ENCODE measurements at places on chromosomes 16 and 17.

- peak; percentile 27 for DNase-seq
Measured at GRCh38 chr17:62859146-62859545, 51.0 kb upstream of the MARCHF10 start.

GRCh38 chr16:71573387-71574094 lies 3.4 kb downstream of the TAT start:
- DNase-seq: no peak

GRCh38 chr16:13936596-13937081 lies 16.7 kb downstream of the ERCC4 start:
- peak; percentile 67 for DNase-seq

- DNase-seq: no peak
Measured at GRCh38 chr16:12901597-12902461, at the start of gene SHISA9. Gene SHISA9 (plus strand): TSS chr16:12901598.

- no peak for DNase-seq
Measured at GRCh38 chr17:17719199-17719940, 38.1 kb downstream of the RAI1 start.

DNA sequence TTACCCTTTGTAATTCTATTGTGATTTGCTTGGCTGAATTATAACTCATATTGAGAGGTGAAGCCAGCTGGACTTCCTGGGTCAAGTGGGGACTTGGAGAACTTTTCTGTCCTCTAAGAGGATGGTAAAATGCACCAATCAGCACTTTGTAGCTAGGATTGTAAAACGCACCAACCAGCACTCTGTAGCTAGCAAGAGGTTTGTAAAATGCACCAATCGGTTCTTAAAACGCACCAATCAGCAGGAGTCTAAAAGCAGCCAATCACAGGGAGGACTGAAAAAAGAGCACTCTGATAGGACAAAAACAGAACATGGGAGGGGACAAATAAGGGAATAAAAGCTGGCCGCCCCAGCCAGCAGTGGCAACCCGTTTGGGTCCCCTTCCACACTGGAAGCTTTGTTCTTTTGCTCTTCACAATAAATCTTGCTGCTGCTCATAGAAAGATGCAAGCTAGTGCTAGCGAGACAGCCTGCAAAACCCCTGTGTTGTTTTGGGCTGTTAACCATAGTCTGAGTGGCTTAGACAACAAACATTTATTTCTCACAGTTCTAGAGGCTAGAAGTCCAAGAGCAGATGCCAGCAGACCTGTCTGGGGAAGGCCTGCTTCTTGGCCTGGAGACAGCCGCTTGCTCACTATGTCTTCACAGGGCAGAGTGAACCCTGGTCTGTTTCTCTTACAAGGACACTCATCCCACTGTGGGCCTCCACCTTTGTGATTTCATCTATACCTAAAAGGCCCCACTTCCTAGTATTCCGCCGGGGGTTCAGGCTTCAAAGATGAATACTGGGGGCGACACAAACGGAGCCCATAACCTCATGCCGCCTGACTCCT lies 39.0 kb upstream of the CRISPLD2 start:
- no peak for DNase-seq

- DNase-seq: no peak
Measured at GRCh38 chr16:1097156-1097555, 1.1 kb upstream of the C1QTNF8 start.

- no peak for DNase-seq
Measured at GRCh38 chr17:76909971-76910760, 42.0 kb downstream of the MGAT5B start.

DNA sequence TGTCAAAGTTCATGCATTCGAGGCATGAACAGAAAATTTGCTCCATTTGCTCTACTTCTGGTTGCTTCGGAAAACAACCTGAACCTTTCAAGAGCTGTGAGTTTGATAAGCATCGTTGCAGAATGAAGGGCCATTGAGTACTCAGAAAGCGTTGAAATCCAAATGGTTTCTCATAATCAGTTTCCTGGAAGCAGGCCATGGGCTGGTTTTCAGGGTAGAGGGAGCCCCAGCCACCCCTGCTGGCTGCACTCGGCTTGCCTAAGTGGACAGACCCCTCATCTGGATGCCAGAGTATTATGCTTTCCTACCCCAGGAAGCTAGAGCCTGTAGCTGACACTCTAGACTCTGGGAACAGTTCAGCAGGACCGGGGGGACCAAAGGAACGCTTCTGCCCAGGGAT lies 24.4 kb downstream of the SCNN1G start:
- no peak for DNase-seq

- DNase-seq: no peak
Measured at GRCh38 chr16:87948119-87948545, 3.1 kb upstream of the BANP start.

- DNase-seq: peak; percentile 1
Measured at GRCh38 chr16:78045865-78046581, 23.7 kb downstream of the CLEC3A start.

- DNase-seq: no peak
Measured at GRCh38 chr17:1351971-1352370, 48.1 kb downstream of the YWHAE start.

GRCh38 chr16:31473264-31473984 lies 1.5 kb downstream of the TGFB1I1 start:
- DNase-seq: no peak

DNA sequence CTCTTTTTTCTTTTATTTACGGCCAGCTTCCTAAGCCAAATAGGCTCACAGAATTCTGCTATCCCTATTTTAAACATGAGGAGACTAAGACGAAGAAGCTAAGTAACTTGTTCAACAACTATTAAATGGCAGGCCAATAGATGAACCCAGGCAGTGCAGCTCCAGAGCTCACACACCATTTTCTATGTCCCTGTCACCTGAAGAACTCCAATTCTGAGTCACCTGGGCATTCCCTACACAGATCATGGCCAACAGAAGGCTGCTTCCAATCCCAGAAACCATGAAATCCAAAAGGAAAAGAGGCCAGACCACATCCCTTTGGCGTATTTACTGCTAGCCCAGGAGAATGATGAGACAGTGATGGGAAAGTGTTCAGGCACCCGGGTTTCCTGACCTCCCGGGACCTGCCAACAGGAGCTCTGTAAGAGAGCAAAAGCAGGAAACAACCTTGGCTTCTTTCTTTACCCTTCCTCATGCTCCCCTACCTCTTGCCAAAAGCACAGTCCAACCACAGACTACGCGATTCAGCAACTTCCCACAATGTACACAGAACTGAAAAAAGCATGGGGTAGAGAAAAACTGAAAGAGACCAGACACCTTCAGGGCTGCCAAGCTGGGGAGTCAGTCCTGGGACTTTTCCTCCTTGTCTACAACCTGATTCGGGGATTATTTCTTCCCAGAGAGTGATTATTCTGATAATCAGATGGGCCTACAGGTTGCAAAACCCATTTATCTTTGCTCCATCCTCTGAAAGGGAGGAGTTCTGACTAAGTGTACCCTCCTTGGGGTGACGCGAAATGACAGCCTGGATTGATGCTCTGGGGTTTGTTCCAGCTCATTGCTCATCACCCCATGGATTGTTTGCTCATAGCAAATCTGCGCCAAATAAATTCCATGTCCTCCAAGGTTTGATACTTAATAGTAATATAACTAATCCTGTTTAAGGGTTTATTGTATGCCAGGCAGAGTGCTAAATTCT lies 47.8 kb upstream of the HAS3 start:
- peak; percentile 64 for DNase-seq

DNA sequence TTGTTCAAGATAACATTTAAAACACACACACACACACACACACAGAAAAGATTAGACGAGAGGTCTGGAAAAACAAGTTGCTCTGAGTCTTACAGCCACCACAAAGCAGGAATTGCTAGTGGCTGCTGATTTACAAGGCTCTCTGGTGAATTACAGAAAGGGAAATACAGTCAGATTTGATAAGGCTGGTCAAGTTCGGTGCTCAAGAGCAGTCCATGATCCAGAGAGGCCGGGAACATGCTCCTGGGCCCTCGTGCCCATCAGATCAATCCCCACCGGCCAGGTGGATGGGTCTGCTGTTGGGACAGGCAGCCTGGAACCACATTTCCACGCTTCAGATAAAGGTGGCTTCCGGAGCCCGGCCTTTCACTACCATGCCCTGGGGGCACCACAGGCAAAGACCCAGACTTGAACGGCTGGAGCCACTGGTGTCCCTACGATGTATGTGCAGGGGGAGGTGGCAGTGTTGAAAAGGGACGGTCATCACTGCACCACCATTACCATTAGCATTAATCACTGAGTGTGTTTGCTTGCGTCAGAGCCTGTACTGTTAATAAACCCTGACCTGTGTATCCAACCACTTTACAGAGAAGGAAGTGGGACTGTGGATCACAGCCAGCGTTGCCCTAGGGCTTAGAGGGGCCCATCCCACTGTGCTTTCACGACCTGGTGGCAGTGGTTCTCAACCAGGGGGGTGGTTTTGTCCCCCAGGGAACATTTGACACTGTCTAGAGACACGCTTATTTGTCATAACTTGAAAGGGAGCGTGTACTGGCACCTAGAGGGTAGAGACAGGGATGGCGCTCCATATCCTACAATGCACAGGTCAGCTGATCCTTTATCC lies 95.1 kb downstream of the XYLT1 start:
- no peak for DNase-seq

DNA sequence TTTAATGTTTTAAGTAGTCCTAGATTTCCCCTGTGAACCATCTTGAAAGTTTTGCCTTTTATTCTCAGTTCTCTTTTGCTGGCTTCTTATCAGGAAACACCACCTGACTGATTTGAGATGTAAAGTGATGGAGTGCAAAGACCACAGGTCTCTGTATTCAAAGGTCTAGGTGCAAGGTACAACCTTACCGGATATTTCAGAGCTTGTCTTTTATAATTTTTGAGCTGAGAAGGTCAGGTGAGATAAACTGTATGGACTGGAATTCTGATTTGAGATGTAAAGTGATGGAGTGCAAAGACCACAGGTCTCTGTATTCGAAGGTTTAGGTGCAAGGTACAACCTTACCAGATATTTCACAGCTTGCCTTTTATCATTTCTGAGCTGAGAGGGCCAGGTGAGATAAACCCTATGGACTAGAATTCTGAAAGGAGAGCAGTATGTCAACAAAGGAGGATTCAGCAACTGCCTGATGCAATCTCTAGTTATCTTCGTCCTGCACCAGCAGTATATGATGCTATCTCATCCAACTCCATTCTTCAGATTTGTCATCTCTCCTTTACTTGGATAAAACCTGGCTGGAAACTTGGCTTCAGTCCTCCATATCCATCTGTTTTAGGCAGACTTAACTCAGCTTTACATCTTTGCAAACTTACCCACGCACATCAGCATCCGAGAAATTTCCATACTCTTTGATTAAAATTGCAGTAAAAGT lies 64.3 kb downstream of the CENPV start:
- no peak for DNase-seq

DNA sequence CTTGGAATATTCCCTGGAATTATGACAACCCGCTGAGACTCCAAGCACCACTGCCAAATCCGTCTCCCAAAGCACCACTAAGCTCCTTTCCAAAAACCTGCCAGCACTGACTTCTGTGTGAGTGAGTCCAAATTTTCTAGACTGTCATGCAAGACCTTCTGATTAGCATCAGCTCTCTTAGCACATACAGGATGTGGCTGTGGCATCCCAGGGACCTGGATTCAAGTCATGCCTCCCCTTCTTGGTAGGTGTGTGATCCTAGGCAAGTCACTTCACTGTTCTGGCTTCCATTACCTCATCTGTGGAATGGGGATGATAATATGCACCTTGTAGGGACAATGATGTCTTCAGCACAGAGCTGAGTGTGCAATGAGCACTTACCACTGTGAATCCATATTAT lies 38.3 kb upstream of the USP7 start:
- DNase-seq: no peak

DNA sequence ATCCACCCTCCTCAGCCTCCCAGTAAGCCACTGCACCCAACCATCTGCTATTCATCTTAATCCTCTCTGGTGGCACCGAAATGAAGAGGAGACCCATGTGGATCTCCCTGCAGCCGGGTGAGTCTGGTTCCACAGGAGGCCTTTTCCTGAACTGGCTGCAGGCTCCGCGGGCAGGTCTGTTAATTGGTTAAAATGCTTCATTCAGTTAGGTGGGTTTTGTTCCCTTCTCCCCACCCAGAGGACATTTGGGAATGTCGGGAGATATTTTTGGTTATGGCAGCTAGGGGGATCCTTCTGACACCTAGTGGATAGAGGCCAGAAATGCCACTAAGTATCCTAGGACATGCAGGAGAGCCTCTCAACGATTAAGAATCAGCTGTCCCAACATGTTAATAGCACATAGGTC lies 16.7 kb downstream of the C16orf54 start:
- DNase-seq: peak; percentile 29

DNA sequence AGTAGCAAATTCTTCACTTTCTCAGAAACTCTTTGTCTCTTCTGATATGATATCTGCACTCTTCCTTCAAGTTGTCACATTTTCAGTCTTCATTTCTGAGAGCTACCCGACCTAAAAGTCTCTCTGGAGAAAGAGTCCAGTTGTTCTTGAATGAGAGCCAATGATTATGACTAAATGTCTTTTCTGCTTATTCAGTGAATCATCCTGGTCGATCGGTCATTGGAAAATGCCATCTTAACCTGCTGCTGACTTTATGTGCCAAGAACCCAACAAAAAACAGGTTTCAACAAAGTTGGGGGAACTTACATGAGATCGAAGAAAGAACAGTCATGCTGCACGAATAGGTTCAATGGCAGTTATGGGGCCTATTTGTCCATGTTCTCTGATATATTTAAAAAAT lies 15.9 kb downstream of the SOX9 start:
- DNase-seq: peak; percentile 59

DNA sequence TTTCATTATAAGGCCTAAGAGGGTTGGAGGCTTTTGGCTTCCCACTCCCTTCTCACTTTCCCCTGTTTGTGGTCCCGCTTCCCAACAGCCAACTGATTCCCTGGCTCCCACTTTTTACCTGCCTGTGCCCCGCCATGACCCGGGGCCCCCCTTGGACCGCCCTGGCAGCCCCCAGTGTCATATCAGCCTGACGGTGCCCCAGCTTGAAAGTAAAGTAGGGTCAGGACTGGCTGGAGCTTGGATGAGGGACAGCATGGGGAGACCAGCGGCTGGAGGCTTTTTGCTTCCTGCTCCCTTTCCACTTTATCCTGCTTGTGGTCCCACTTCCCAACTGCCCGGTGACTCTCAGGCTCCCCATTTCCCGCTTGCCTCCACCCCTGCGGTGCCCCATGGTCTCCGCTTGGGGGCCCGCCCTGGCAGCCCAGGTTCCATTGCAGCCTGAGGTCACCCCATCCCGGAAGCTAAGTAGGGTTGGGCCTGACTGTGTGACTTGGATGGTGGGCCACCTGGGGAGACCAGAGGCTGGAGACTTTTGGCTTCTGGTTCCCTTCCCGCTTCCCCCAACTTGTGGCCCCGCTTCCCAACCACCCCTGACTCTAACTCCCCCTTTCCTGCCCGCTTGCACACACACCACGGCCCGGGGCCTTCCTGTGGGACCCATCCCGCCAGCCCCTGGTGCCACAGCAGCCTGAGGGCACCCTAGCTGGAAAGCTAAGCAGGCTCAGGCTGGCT lies 2274.7 kb downstream of the TP53TG3F start:
- DNase-seq: no peak

Measured in fibroblast of the conjunctiva (primary cell).